ENCODE measurements at places on chromosomes 3 and 15.
A peak's percentile ranks its signal among the peaks of the same experiment; 100 is the strongest.

- no peak for DNase-seq
Observed at GRCh38 chr3:179970746-179971145, 66.0 kb downstream of the PEX5L start.

DNA sequence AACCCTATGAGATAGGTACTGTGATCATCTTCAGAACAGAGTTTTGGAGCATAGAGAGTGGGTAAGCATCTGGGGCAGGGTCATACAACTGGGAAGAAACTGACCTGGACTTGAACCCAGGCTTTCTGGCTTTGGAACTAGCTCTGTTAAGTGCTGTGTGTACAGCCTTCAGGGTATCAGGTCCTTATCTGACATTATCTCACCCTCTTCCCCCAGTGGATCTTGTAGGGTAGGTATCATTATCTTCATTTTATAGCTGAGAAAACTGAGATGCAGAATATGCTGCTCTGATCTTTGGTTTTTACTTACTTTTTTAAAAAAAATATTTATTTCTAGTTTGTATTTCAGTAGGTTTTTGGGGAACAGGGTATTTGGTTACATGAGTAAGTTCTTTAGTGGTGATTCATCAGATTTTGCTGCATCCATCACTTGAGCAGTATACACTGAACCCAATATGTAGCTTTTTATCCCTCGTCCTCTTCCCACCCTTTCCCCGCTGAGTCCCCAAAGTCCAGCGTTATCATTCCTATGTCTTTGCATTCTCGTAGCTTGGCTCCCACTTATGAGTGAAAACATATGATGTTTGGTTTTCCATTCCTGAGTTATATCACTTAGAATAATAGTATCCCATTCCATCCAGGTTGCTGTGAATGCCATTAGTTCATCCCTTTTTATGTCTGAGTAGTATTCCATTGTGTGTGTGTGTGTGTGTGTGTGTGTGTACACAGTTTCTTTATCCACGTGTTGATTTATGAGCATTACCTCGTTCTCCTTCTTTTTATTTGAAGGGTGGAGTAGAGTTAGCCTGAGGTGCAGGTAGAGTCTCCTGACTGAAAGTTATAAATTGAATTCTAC is 271.2 kb downstream of the PTPRG start:
- DNase-seq: no peak

DNA sequence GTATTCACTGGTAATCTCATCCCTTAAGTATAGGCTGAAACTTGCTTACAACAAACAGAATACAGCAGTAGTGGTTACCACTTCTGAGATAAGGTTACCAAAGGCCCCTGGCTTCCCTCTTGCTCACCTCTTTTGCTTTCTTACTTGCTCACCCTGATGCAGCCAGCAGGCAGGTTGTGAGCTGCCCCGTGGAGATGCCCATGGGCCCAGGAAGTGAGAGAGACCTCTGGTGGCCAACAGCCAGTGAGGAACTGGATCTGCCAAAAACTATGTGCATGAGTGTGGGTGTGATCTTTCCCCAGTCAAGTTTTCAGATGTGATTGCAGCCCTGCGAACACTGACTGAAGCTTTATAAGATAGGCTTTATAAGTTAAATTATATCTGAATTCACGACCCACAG is 48.7 kb downstream of the NMNAT3 start:
- peak; percentile 59 for DNase-seq

GRCh38 chr3:162776148-162776547 is 1279.5 kb downstream of the OTOL1 start:
- DNase-seq: no peak

- DNase-seq: no peak
Observed at GRCh38 chr3:141414800-141415462, 46.6 kb downstream of the ZBTB38 start.

DNA sequence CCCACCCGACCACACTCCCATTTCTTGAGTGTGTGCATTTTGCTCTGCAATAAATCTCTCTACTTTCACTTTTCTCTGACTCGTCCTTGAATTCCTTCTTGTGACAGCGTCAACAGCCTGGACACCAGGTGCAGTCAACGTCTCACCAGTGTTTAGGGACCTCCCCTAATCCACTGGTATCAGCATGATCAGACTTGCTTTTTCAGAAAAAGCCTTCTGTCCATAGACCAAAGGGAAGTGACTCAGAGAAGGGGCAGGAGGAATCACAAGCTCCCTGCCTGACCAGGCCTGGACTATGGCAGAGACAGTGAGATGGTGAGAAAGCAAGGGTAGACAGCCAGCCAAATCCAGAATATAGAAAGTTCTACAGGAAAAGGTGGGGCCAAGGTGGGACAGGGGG is 15.5 kb downstream of the CCR5 start:
- DNase-seq: peak; percentile 46

DNA sequence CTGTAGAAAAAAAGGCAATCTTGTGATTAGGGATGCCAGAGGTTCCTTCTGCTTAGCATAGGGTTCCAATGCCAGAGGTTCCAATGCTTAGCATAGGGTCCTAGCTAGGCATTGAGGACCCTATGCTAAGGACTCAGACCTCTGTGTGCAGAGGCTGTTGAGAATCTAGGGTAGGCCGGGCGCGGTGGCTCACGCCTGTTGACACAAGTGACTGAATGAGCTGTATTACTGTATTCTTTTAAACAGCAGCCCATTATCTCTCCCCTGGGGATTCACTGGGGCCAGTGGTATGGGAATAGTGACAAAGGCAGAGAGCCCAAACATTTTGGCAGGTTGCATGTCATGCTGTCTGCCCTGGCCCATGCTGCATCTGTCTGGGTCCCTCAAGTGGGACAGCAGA is 16.2 kb downstream of the PAK6 start:
- DNase-seq: no peak

DNA sequence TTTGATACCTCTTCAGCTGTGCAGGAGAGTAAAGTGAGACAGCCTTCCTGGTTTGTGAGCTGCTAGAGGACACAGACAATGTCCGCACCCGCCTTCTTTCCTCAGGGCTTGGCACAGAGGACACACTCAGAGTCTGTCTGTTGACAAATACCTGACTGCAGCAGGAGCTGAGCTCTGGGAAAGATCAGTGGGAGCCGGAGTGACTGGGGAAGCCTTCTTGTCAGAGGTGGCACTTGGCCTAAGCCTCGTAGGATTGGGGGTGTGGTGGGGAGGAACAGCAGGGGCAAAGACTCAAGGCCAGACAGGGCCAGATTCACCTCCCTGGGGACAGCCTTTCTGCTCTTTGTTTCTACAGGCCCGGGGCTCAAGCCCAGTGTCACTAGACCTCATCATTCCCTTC is 3.3 kb upstream of the IL17RC start:
- no peak for DNase-seq

DNA sequence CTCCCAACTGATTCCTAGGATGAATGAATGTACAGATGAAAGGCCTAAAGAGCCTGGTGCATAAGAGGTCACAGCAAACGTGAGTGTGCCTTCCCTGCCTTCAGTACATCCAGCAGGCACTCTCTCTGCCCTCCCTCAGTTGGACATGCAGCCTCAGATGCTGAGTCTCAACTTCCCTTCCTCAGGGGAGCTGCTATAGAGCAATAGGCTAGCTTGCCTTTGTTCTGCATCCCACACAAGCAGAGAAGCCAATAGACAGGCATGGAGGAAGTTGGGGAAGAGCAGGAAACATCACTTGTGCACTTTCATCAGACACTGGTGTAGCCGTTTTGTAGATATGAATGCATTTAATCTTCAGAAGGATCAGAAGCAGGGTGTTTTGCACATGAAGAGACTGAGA is 147.5 kb upstream of the THBS1 start:
- no peak for DNase-seq

DNA sequence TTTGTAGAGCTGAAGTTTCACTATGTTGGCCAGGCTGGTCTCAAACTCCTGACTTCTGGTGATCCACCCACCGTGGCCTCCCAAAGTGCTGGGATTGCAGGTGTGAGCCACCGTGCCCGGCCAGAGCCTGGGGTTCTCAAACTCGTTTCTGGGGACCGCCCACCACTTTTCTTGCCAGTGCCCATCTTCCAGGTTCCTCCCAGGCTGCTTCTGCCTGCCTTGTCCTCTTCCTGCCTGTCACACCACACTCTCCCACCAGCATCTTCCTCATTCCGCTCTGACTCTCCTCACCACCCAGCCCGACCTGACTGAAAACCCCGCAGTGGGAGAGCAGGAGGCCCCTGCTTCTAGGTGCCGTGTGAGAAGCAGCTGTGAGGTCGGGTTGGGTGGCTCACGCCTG is 3.1 kb upstream of the DYNLT2B start:
- DNase-seq: no peak

- peak; percentile 76 for DNase-seq
Observed at GRCh38 chr15:69031013-69032001, 16.8 kb downstream of the NOX5 start.

- DNase-seq: no peak
Observed at GRCh38 chr3:2659896-2660295, 450.3 kb downstream of the IL5RA start.

DNA sequence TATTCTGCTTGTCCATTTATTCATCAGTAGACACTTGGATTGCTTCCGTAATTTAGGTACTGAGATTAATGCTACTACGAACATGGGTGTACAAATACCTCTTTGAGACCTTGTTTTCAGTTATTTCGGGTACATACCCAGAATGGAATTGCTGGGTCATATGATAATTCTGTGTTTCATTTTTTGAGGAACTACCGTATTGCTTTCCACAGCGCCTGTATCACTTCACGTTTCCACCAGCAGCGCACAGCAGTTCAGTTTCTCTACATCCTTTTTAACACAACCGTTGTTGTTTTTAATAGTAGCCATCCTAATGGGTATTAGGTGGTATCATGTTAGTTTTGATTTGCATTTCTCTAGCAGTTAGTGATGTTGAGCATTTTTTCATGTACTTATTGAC is 9.5 kb downstream of the PAK2 start:
- no peak for DNase-seq

- DNase-seq: no peak
Observed at GRCh38 chr15:73331501-73331900, 37.3 kb downstream of the HCN4 start.

- no peak for DNase-seq
Observed at GRCh38 chr15:57183041-57183440, 193.3 kb upstream of the CGNL1 start.

- DNase-seq: no peak
Observed at GRCh38 chr3:179603831-179604230, 607 bp downstream of the MRPL47 start.

DNA sequence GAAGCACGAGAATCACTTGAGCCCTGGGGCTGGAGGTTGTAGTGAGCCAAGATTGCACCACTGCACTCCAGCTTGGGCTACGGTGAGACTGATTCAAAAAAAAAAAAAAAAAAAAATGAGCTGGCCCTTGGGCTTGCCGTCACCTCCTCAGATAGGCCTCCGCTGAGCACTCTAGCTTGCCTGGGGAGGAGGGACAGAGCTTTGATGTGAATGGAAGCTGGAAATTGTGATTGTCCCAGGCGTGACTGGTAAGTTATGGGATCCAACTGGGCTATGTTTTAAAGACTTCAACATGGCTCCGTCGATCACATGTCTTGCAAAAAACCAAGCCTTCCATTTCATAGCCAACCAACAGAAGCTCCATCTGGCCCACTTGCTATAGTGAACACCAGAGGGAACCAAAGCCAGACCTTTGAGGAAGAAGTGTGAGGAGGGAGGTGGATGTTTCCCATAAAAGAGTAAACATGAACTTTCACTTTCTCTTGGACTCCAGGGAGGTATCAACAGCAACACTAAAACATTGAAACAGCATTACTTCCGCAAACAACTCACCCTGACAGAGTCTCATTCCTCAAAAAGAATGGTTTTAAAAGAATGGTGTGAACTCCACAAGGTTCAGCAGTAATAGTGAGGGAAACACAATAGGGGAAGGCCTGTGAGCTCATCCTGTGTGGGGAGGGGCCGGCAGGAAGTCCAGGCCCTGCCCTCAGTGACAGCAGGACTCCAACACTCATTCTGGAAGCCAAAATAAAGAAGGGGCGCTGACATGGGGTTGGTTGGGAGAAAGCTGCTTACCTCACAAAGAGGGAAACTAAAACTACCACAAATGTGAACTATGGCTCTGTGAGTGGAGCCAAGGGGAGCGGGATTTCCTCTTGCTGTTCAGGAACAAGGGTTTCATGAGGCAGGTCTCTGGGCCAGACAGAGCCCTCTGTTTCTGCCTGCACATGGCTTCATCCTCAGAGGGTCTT is 59.2 kb upstream of the IL12A start:
- peak; percentile 38 for DNase-seq

DNA sequence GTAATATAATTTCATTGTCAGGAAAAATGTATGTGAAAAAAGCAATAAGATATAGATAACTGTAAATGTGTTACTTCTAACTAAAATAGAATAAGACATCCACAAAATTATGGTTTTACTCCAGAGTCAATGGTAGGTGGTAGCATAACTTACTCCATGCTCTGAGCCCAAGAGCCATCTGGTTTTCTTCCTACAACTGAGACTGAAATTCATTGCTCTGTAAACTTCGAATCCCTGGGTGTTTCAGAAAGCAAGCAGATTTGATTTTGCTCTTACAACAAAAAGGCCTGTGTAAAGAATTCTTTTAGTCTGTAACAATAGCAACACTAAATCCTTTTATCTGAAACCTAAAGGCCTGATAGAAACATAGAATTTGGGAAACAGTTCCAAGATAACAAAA is 805.9 kb downstream of the AGBL1 start:
- DNase-seq: no peak

DNA sequence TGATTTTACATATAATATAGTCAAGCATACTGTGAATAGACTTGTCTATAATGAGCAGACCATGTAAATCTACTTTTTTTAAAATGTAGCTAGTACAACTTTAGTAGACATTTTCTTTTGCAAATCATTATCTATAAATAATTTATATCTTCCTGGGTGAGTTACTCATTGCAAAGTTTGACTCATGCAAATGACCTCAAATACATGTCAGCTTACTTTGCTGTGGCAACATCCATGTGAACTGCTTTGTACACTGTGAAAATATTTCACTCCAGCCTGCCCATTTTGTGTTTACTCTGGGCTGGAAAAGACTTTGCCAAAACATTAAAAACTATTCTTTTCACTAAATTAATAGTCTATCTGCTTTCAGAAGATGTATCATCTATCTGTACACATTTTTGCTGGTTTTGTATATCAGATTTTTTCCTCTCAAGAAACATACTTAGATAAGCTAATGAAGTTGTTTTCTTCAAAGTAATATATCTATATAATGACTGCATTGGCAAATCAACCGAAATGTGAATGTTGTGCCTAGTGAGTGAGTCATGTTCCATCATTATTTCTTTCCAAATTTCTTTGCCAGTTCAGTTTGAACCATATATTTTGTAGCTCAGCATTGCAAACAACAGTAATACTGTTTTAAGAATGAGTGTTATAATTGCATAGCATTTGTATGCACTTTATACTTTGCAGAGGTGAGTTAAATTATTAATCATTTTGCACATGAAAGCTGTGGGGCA is 26.5 kb downstream of the IGSF10 start:
- no peak for DNase-seq

DNA sequence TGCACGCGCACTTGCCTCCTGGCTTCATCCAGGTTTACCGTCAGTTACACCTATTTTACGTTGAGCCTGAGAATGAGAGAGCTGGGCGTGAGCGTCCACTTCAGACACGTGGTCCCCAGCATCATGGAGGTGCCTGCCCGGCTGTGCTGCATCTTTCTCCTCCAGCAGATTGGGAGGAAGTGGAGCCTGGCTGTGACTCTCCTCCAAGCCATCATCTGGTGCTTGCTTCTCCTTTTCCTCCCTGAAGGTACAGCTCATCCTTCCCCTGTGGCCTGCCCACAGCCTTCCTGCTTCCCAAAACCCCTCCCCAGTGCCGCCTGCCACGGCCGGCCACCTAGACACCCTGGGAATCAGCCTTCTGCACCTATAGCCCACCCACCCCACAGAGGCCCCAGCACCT is 31.6 kb downstream of the SLC22A14 start:
- no peak for DNase-seq
